ENCODE measurements at places on chromosomes 11 and 22.

- no peak for DNase-seq
Observed at GRCh38 chr11:105192115-105192514, 52.5 kb upstream of the CARD18 start.

DNA sequence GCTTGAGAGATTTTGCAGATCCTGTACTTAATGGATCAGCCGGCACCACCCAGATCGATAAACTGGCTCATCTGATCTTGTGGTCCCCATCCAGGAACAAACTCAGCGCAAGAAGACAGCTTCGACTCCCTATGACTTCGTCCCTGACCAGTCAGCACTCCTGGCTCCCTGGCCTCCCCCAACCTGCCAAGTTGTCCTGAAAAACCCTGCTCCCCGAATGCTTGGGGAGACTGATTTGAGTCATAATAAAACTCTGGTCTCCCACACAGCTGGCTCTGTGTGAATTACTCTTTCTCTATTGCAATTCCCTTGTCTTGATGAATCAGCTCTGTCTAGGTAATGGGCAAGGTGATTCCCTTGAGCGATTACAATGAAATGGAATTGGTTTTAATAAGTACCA is 29.5 kb downstream of the OR2AG2 start:
- DNase-seq = no peak

GRCh38 chr11:65709661-65710060 is 2.4 kb upstream of the KAT5 start:
- no peak for DNase-seq

DNA sequence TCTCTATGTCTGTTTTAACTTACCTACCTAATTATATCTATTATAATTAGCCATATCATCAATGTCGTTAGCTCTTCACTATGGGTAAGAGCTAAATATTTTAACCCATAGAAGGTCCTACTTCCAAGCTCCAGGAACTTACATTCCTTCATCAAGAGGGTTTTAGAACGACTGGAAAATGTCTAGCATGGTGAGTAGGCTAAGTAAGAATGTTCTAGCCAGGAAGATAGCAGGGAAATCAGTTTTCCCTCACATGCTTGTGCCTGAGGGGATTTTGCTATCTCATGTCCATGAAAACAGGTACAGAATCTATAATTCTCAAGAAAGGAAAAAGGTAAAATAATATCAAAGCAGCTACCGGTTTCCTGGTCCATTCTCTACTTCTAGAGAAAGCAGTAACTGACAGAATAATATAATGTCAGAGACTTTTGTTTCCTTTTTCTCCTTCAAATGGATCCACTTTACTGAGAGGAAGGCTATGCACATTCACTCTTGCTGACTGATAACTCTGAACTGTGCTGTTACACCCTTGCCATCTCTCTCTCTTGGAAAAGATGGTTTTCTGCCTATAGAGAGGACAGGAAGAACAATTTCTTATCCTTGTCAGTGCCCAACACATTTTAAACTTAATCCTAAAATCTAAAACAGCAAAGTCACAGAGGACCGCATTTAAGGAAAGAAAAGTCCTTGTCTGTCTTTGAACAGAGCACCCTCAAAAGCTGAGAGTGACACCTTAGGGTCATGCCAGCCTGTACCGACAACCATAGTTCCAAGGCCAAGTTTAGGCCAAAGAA is 67.0 kb downstream of the MAML2 start:
- no peak for DNase-seq

- DNase-seq = no peak
Observed at GRCh38 chr11:1943576-1943975, 3.6 kb upstream of the MRPL23 start.

DNA sequence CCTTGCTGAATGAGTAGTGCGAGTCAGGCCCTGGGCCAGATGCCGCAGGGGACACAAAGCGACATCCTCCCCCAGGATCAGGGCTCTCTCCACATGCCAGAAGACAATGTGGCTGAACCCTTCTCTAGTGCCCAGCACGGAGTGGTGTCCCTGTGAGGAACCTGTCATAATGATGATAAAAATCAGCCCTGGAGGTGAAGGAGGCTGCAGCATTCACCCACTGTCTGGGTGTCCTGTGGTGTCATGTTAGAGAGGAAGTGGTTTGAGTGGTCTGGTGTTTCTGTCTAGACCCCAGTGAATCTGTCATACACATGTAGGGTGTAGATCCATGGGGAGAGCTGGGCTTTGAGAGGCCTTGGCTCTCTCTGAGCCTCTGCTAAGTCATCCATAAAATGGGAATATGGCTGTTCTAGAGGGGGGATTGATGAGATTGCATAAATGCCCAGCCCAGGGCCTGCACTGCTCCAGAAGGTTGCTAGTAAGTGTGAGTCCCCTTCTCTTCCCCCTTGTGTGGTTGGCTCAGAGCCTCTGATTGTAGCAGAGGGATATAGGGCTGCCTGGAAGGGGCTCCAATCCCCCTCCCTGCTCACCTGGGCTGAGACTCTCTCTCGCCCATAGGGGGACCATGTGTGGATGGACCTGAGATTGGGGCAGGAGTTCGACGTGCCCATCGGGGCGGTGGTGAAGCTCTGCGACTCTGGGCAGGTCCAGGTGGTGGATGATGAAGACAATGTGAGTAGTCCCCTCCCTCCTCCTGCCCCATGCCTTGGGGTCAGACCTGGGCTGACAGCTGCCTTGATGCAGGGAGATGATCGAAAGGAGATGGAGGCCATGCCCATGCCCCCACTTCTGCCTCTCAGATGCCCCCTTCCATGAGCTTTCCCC is 14.3 kb downstream of the MYO7A start:
- no peak for DNase-seq

DNA sequence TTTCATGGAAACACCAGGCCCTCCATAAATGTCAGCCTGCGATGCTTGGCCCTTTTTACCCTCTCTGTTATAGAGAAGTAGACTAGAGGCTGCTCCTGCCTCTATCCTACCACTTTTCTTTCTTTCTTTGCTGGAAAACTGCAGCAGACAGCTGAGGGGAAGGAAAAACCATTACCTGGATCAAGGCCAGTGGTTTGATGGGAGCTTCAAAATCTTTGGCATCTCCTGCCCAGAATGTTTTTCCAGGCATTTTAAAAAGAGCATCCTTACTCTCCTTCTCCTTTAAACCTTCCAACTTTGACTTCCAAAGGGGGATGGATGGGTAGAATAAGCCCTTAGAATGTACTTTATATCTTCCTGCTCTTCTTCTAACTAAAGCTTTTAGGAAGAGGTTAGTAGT is 44.9 kb downstream of the EXT2 start:
- no peak for DNase-seq

- no peak for DNase-seq
Observed at GRCh38 chr11:15770798-15771414, 585.4 kb downstream of the SOX6 start.

GRCh38 chr22:45446216-45446615 is 32.7 kb downstream of the RIBC2 start:
- peak; percentile 9 for DNase-seq

- no peak for DNase-seq
Observed at GRCh38 chr11:120635136-120635810, 123.7 kb downstream of the GRIK4 start.

- DNase-seq = no peak
Observed at GRCh38 chr11:45085646-45086501, 60.6 kb upstream of the PRDM11 start.

DNA sequence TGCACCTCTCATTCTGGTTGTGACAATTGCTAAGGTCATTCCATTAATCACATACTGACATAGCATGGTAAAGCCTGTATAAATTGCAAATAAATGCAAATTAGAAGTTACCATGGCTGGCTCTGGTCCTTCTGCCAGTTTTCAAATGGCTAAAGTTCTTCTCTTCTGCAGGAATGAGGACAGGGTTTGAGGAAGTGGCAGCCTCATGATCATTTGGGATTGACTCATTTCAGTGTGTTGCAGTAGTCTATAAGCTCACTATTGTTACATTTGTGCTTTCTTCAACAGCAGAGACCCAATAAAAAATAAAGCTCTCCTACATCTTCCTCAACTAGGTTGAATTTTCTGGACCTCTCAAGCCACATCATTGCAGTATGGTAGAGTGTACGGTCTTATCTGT is 60.3 kb downstream of the NECTIN1 start:
- DNase-seq = no peak

GRCh38 chr11:19368726-19369375 is 128.1 kb upstream of the E2F8 start:
- no peak for DNase-seq

- no peak for DNase-seq
Observed at GRCh38 chr11:114678125-114679036, at the start of gene NXPE2. Gene NXPE2, plus strand, starts transcription at chr11:114678527. Its CDS starts 49 bp downstream, at chr11:114678576.

GRCh38 chr11:115214644-115215234 is 289.5 kb downstream of the CADM1 start:
- DNase-seq = no peak

- no peak for DNase-seq
Observed at GRCh38 chr11:17275400-17276235, 921 bp upstream of the NUCB2 start.

DNA sequence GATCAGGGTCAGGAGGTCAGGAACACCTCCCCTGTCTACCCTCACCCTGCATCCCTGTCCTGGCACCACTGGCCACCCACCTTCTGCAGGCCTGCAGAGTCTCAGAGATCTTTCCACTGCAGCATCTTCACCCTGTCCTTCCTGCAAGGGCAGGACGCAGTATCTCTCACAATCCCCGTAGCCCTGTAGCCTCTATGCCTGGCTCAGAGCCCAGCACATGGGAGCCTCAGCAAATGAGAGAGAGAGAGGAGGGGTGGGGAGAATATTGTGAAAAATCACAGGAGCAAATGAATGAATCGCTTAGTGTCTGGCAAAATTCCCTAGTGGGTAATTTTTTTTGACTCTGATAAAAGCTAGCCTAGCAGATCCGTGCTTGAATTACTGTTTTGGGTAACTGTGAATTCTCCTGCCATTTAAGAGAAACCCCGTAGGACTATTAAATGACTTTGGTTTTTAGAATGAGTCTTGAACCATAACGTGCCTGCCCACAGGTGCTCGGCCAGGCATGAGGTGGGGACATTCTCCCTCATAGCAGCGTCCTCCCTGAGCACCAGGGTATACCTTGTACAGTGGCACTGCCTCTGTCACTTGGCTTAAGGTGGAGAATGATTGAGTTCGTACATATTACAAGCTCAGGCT is 91.5 kb downstream of the MORC2 start:
- peak; percentile 27 for DNase-seq

GRCh38 chr11:116189408-116190170 is 583.2 kb downstream of the BUD13 start:
- no peak for DNase-seq

- DNase-seq = no peak
Observed at GRCh38 chr11:86222081-86222480, 22.5 kb upstream of the EED start.

GRCh38 chr22:30947816-30948454 is 20.6 kb downstream of the MORC2 start:
- no peak for DNase-seq

DNA sequence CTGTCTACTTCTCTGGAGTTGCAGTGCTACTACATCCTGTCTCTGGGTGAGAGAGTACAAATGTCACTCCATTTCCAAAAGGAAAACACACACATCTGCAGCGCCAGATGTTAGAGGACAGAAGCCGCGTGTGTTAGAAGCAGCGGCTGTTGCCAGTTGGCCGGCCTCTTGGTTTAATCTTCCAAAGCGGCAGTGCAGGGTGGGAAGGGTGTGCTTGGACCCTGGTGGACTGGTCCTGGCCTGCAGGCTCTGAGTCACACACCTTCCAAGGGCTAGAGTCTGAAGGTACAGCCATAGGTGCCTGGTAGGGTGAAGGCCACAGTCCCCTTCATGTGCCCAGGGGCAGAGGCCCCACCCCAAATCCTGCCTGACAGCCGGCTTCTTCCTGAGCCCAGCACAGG is 99.8 kb downstream of the CTTN start:
- no peak for DNase-seq

GRCh38 chr11:121037016-121037415 is 13.1 kb downstream of the TBCEL start:
- DNase-seq = no peak

DNA sequence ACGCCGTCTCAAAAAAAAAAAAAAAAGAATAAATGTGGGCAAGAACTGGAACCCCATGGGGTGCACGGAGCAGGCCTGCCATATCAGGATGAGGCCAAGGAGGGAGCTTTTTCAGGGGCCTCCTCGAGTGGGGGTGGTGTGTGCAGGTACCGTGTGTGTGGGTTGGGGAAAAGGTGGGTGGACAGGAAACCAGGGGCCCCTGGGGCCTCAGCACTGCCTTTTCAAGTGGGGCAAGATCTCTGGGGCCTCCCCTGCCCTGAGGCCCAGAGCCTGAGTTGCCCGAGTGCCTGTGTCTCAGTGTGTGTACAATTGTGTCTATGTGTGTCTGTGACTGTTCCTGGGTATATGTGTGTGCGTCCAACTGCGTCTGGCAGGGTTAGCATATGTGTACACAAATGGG is 23.8 kb downstream of the TEF start:
- DNase-seq = no peak

GRCh38 chr11:109972181-109972715 is 120.9 kb upstream of the ZC3H12C start:
- no peak for DNase-seq

DNA sequence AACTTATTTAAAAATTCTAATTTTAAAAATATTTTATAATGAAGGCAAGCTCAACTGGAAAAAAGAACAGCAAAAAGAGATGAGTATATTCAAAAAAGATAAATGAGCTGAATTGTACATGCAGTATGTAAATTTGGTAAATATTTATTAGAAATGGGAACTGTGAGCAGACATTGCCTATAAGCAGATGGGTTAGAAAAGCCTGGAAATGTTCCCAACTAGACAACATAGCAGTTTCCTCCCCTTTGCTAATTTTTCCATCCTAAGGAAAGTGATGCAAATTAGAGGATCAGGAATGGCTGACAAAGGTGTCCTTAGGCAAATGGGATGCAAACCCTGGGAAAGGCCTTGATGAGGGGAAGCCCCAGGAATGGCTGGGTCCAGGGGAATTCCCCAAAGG is 37.2 kb downstream of the TP53I11 start:
- DNase-seq = no peak

GRCh38 chr11:2203440-2204259 is 32.0 kb upstream of the TH start:
- peak; percentile 17 for DNase-seq

- DNase-seq = no peak
Observed at GRCh38 chr11:93608364-93608763, 53.1 kb upstream of the CEP295 start.

- no peak for DNase-seq
Observed at GRCh38 chr11:12160231-12160630, 49.8 kb downstream of the MICAL2 start.

- no peak for DNase-seq
Observed at GRCh38 chr11:126969865-126970479, 30.6 kb downstream of the KIRREL3 start.

GRCh38 chr11:109088086-109088485 is 333.9 kb upstream of the C11orf87 start:
- no peak for DNase-seq

- DNase-seq = no peak
Observed at GRCh38 chr22:17035246-17035645, 27.2 kb upstream of the GAB4 start.

- no peak for DNase-seq
Observed at GRCh38 chr11:15885854-15886253, 470.5 kb downstream of the SOX6 start.
